Fibroblast of skin of left biceps (primary cell): ENCODE measurements at places on chromosomes 3 and 15.

- no peak for DNase-seq
Observed at GRCh38 chr3:56610669-56611335, 53.8 kb downstream of the CCDC66 start.

DNA sequence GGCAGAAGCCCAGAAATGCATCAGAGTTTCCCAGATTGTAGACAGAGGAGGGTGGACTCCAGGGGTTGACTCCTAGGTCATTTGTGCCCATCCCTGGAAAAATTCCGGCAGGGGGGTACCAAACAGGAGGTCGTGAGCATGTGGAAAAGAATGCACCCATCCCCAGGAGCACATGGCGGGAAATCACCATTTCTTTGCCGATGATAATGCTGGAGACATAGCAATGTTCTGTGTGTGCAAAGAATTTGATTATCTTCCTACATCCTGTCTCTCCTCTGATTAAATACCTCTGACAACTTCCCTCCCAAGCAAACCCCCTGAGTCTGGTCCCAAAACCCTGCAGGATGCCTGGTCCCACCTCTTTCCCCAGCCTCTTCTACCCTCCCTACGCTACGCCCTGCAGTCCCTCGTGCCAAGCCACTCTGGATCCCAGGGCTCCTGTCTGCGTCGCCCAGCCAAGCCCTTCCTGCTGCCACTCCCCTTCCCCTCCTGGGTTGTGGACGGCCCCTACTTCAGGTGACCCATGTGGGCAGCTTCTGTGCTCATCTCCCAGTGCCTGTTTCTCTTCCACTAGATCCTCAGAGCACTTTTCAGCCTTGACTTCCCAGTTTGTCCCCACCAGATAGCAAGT, 15.8 kb downstream of the WNT7A start:
- DNase-seq = no peak

- no peak for DNase-seq
Observed at GRCh38 chr3:131898346-131898745, 136.5 kb downstream of the CPNE4 start.

DNA sequence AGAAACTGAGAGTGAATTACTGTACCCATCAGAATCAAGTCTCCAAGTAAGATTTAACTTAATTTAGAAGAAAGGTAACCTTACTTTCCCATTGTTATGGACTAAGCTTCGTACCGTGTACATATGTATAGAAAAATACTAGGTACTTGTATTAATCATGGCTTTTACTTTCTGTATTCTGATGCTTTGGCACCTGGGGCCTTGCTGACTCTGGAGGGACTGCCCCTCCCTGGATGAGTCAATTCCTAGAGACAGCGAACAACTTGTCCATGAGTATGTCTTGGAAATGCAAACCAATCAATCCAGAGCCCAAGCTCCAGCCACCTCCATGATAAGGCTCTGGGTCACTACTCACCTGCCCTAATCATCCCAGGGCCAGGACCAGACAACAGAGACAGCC, 50.0 kb upstream of the DGKG start:
- DNase-seq = no peak

GRCh38 chr3:168579010-168579409, 483.3 kb upstream of the GOLIM4 start:
- no peak for DNase-seq

- no peak for DNase-seq
Observed at GRCh38 chr3:138140940-138141339, 8.8 kb upstream of the A4GNT start.

GRCh38 chr3:124142389-124142970, 150.6 kb upstream of the ROPN1 start:
- DNase-seq = no peak

- DNase-seq = no peak
Observed at GRCh38 chr15:63462088-63462487, 42.3 kb upstream of the USP3 start.

- DNase-seq = no peak
Observed at GRCh38 chr3:49352281-49352680, 5.9 kb downstream of the GPX1 start.

GRCh38 chr3:51588724-51589123, 50.2 kb downstream of the RAD54L2 start:
- no peak for DNase-seq

GRCh38 chr3:155158346-155159037, 78.4 kb downstream of the MME start:
- DNase-seq = no peak

GRCh38 chr3:195096484-195097330, 174.3 kb downstream of the XXYLT1 start:
- DNase-seq = no peak

DNA sequence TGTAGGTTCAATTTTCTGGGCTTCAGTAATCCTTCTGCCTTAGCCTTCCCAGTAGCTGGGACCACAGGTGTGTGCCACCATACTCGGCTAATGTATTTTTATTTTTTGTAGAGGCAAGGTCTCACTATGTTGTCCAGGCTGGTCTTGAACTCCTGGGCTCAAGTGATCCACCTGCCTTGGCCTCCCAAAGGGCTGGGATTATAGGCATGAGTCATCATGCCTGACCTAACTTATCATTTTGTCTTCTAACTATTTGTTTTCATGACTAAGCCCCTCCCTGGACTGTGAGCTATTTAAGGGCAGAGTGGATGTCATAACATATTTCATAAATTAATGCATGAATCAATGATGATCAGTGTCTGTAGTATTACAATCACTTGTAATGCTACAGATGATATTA, 56.1 kb upstream of the PIAS1 start:
- peak; percentile 55 for DNase-seq

DNA sequence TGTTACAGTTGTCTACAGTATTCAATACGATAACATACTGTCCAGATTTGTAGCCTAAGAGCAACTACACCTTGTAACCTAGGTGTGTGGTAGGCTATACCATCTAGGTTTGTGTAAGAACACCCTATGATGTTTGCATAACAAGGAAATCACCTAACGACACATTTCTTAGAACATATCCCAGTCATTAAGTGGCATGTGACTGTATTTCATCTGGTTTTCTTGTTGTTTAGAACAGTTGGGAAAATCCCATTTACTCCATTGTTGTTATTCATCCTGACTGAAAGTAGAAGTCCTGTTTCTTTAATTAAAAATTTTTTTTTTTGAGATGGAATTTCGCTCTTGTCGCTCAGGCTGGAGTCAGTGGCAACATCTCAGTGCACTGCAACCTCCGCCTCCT, 31.3 kb downstream of the LRRC28 start:
- no peak for DNase-seq
